ENCODE measurements at places on chromosomes 16 and 17.
A peak's percentile ranks its signal among the peaks of the same experiment; 100 is the strongest.

DNA sequence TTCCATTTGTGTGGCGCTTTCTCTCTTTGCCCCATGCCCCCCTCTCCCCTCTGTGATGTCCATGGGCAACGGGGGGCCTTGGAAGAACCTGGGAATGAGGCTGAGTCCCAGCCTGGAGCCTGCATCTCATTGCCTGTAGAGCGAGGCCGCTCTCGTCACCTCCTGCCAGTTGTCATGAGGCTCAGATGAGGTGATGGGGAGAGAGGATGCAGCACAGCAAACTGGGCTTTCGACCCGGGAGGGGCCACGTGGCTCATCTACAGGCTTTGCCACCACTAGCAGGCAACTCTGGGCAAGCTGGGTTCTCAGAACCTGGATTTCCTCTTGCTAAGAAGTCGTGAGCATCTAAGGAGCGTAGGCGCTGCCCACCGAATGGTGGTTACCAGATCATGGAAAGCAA is 31.9 kb upstream of the CREBBP start:
- DNase-seq, result no peak

GRCh38 chr17:4505187-4505586 is 6.5 kb downstream of the SPNS2 start:
- DNase-seq, result no peak

DNA sequence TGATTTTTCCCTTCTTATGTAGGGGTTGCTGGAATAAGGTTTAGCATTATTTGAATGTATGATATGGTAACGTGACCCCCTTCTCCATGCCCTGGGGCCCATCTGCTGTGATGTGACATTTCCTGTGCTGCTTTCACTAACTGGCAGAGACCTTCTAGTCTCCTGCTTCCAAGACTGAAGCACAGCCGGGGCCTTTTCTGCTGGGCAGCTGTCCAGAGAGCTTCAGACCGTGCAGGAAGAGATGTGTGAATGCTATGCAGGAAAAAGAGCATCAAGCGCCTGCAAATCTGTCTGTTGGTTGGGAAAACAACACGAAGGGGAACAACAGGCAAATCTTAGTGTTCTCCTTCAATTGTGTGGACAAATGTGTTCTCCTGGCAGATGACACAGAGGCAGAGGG is 128.5 kb downstream of the SPACA3 start:
- DNase-seq, result peak; percentile 91

GRCh38 chr17:68710976-68711375 is 109.8 kb upstream of the FAM20A start:
- DNase-seq, result no peak

GRCh38 chr17:51371732-51372151 is 111.4 kb downstream of the UTP18 start:
- DNase-seq, result peak; percentile 92

GRCh38 chr17:3536716-3537115 is 20.9 kb downstream of the TRPV3 start:
- DNase-seq, result no peak

DNA sequence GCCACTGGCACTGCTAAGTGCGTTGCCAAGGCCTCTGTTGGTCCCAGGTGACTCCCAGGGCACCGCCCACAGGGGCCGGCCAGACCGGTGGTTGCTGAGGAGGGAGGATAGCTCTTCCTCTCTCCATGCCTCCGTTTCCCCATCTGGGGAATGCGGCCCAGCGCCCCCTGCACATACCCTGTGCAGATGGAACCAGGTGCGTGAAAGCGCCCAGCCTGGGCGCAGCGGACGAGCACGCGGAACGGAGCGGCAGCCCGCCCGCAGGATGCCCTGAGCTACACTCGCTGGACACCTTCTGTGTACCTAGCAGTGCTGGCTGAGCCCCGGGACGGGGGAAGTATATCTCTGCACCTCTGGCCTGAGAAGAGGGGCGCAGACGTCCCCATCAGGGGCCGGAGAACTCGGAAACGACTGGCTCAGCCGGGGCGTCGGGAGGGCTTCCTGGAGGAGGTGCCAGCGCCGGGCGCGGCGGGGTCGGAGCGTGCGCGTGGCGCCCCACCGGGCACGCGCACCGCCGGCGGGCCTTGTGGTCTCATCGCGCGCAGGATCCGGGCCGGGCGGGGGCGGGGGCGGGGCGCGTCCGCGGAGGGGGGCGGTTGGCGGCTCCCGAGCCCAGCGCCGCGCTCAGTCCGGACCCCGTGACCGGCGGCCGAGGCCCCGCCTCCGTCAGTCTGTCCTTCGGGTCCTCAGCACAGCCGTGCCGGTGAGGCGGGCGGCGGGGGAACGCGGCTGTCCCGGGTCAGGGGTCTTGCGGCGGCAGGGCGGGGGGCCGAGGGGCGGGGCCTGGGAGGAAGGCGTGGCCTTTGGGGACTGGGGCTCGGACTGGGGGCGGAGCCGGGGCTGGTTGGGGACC is at the start of the genes CCDC78 and HAGHL:
Gene CCDC78 (minus strand): TSS at position 6 of the 853 bp plus-strand sequence. CDS start 76 bp downstream, outside the sequence.
Gene HAGHL (plus strand): TSS at position 669 of the 853 bp plus-strand sequence. CDS start 404 bp downstream, outside the sequence.
- DNase-seq, result peak; percentile 45

- no peak for DNase-seq
Observed at GRCh38 chr16:11684231-11685025, 16.2 kb downstream of the SNN start.

- DNase-seq, result no peak
Observed at GRCh38 chr17:80095038-80095843, 6.1 kb upstream of the GAA start.

- no peak for DNase-seq
Observed at GRCh38 chr17:78940258-78940657, 15.1 kb upstream of the TIMP2 start.

DNA sequence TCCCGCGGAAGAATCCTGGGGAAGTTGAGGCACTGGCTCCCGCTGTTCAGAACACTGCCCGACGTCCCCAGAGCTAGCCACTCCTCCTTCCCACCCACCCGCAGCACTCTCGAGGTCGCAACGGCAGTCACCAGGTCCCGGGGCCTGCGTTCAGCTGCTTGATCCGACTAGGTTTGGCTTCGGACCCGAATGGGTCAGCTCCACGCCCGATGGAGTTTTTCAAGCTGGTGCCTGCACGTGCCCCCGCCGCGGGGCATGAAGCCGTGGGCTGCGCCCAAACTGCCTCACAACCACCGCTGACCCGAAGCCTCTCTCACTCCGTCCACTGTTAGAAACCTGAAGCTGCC is 12.4 kb upstream of the ODF4 start:
- DNase-seq, result no peak

- no peak for DNase-seq
Observed at GRCh38 chr16:11651796-11652195, 16.5 kb upstream of the SNN start.

- peak; percentile 52 for DNase-seq
Observed at GRCh38 chr16:85898521-85899442, at the start of gene IRF8. Gene IRF8, plus strand, starts transcription at chr16:85899162. Its CDS starts 3,854 bp downstream, at chr16:85903016.

GRCh38 chr17:18987230-18987610 is 17.3 kb downstream of the FAM83G start:
- no peak for DNase-seq

GRCh38 chr16:11107780-11108465 is 148.1 kb downstream of the SOCS1 start:
- no peak for DNase-seq

- DNase-seq, result no peak
Observed at GRCh38 chr17:76379275-76379641, 5.2 kb upstream of the SPHK1 start.

GRCh38 chr17:52157603-52158449 is 688 bp downstream of the CA10 start:
- DNase-seq, result peak; percentile 45
